ENCODE measurements at places on chromosomes 2 and 18. TPM values are rescaled to one million over a fixed set of nuclear protein-coding genes. Genes with fewer than 3 reads are reported as not detected.
A peak's percentile ranks its signal among the peaks of the same experiment; 100 is the strongest.

GRCh38 chr2:230170532-230170931, 49.3 kb downstream of the SP110 start:
- DNase-seq, result peak; percentile 10

DNA sequence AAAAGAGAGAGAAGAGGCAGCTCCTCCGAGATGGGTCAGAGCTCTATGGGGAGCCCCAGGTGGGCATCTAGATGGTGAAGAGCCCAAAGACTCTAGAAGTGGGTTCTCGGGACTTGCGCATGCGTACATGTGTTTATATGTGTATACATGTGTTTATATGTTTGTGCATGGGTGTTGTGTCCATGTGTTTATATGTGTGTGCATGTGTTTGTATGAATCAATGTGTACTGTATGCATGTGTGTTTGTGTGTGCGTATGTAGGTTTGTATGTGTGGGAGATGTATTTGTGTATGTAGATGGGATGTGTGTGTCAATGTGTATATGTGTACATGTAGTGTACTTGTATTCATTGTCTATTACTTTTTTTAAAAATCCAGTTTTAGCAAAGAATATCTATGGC, 25.6 kb downstream of the DNPEP start:
- no peak for DNase-seq

DNA sequence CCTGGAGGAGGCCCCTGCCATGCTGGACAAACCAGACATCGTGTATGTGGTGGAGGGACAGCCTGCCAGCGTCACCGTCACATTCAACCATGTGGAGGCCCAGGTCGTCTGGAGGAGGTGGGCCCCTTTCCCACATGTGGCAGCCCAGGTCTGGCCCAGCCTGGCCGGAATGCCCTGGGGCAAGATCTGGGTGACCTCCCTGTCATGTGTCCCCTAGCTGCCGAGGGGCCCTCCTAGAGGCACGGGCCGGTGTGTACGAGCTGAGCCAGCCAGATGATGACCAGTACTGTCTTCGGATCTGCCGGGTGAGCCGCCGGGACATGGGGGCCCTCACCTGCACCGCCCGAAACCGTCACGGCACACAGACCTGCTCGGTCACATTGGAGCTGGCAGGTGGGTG, 25.2 kb upstream of the GMPPA start:
- no peak for DNase-seq

DNA sequence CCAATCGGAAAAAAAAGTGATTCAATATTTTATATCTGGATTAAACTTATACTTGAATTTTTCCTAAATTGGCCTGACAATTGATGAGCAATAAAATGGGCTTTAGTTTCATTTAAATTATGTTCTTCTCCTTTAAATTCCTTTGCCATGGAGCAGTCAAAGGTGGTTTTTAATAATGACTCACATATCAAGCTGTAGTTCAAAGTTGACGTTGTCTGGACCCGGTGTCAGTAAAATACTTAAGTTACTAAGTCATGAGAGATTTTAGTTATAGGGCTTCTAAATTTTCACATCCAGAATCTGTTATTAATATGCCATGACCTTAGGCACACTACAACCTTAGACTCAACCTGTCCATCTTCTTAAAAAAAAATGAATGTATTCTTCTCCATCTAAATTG, 62.5 kb downstream of the CDH2 start:
- no peak for DNase-seq

- no peak for DNase-seq
Observed at GRCh38 chr18:42011053-42011452, 56.0 kb downstream of the PIK3C3 start.

- no peak for DNase-seq
Observed at GRCh38 chr2:168424112-168424951, 31.7 kb upstream of the CERS6 start.

- no peak for DNase-seq
Observed at GRCh38 chr2:232349546-232349945, 29.0 kb upstream of the ALPP start.

Gene BMP10
- 8.0 TPM for total RNA-seq

Gene DCDC2C
- not detected for total RNA-seq

Gene CDH19
- total RNA-seq, result 8.0 TPM

Gene YIPF4
- 12.0 TPM for total RNA-seq

Gene IMPACT
- total RNA-seq, result 11.5 TPM
